ENCODE measurements at places on chromosomes 5 and 9. TPM values are rescaled to one million over a fixed set of nuclear protein-coding genes. Genes with fewer than 3 reads are reported as not detected.

DNA sequence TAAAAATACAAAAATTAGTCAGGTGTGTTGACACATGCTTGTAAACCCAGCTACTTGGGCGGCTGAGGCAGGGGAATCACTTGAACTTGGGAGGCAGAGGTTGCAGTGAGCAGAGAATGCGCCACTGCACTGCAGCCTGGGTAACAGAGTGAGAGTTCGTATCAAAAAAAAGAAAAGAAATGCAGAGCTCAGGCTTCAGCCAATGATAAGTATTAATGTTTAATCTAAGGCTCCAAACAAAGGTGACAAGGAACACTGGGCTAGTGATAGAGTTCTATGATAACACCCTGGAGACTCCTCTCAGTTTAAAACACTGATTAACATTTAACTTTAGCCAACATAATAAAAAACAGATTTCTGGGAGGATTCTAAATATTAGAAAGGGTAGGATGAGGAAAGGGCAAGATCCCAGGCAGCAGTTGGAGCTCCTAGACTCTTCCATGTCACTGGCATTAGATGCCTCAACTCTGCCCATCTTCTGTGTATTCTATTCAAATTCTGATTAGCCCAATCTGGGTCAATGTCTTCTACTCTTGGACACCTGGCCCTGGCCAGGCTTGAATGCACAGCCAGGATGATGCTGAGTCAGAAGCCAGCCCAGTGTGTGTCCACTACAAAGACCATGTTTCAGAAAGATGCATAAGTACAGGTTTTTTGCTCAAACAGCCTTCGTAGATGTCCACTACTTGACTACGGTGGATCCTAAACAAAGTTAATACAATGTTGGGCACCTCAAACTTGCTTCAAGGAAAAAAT lies 91.0 kb upstream of the FAM169A start:
- DNase-seq, result no peak
- no peaks in the 10 kb centered on the region for H3K36me3 ChIP-seq
- H3K4me1 ChIP-seq, result no peaks in the 10 kb centered on the region

The GRM6 gene
- total RNA-seq, result not detected

The ANKDD1B gene
- total RNA-seq, result 0.33 TPM

DNA sequence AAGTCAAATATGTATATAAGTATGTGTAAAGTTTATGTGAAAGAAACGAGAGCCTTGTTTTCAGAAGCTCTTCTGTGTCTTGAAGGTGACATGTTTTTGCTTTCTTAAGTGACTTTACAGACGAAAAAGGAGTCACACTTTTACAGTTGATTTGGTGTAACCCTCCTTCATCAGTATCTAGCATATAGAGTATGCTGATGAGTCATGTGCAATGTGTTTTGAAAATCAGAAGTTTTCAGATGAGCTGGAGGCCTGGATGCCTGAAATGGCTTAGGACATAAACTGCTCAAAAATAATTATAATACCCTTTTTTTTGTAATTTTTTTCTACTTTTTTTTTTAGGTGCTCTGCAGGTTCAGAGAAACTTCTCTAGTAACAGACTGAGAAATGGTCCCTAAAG lies 209.5 kb downstream of the CD180 start:
- H3K36me3 ChIP-seq, result no peaks in the 10 kb centered on the region
- DNase-seq, result no peak
- peaks cover 18% of the 10 kb centered on the region for H3K4me1 ChIP-seq
- H3K4me3 ChIP-seq, result no peak overlapping the region

The SPINK7 gene
- 1.2 TPM for total RNA-seq

DNA sequence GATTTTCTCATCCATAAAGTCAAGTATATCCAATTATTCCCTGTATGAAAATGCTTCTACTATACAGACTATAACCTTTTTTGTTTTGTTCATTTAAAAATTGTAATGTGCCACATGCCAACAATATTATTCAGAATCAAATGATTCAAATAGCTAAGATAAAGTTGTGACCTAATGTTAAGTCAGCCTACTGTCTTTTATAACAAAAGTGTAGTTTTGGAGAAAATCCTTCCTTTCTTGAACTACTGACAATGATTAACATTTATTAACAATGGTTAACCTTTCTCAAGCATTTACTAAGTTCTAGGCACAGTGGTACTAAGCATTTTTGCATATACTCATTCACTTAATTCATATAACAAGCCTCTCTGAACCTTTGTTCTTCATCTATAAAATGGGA lies 25.0 kb downstream of the CSF2 start:
- H3K27me3 ChIP-seq, result no peaks in the 10 kb centered on the region
- DNase-seq, result no peak
- H3K27ac ChIP-seq, result no peak overlapping the region
- H3K36me3 ChIP-seq, result no peaks in the 10 kb centered on the region
- no peak overlapping the region for H3K4me3 ChIP-seq

- DNase-seq, result no peak
- H3K27me3 ChIP-seq, result no peaks in the 10 kb centered on the region
- H3K27ac ChIP-seq, result no peak overlapping the region
- H3K36me3 ChIP-seq, result no peaks in the 10 kb centered on the region
These were observed 211.3 kb upstream of the PRR16 start for GRCh38 chr5:120252839-120253238.

The CD14 gene
- total RNA-seq, result 23.7 TPM

The UBAP2 gene
- 31.9 TPM for total RNA-seq

DNA sequence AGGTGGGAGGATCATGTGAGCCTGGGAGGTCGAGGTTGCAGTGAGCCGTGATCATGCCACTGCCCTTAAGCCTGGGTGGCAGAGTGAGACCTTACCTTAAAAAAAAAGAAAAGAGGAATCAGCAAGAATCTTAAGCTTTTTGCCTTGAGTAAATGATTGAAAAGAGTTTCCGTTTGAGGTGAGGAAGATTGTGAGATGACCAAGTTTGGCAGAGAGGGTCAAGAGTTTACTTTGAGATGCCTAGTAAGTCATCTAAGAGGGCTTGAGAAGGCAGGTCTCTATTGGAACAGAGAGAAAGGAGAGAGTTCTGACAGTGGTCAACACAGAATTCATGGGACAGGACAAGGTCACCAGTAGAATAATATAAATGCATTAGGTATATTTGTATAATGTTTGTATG lies 572.1 kb downstream of the TLE4 start:
- H3K4me1 ChIP-seq, result no peaks in the 10 kb centered on the region
- no peaks in the 10 kb centered on the region for H3K36me3 ChIP-seq
- H3K4me3 ChIP-seq, result no peak overlapping the region
- no peaks in the 10 kb centered on the region for H3K27me3 ChIP-seq

Data from thymus (tissue), 14 donors.